ENCODE measurements at places on chromosomes 3 and 15.

- no peak for DNase-seq
These were observed 118.8 kb downstream of the MEX3B start for GRCh38 chr15:81926981-81927380.

DNA sequence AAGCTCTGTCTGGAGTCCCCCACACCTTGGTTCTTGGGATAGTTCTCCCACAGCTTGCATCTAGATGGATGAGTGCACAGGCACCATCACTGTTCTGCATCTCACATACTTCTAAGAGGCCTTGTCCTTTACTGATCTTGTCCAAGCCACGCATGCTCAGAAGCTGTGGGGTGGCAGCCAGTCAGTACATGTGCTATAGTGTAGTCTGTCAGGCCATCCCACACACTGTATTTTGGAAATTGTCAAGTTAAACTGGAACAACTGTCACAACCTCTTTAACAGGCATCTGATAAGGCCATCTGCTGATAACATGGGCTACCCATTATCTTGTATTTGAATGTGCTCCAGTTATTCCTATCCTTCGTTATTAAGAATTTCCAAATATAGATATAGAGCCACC lies 296.5 kb upstream of the AZI2 start:
- DNase-seq = no peak

- no peak for DNase-seq
These were observed 48.9 kb upstream of the STRIT1 start for GRCh38 chr3:155342344-155342743.

DNA sequence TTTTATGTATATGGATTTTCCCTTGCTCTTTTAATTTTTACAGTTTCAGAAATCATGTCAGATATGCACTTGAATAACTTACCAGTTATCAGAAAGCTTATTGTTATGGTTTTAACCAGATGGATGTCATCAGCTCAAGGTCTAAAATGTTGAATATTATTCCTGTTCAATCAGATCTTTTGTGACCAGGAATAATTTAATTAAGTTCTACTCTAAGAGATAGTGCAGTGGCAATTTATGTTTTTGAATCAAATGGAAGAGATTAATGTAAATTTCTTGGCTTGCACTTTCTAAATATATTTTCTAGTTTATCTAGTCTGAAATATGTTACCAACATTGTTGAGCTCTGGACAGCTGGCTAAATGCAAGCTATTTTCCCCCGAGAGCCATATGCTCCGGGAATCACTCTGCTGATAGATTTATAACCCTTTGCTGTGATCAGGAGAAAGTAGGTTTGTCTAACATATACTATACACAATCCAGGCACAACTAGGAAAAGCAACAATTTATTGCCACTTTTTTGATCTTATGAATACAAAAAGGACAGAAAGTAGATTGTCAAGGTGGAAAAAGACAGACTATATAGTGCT lies 76.8 kb upstream of the CD96 start:
- no peak for DNase-seq

- DNase-seq = no peak
These were observed 684 bp downstream of the TNFAIP8L3 start for GRCh38 chr15:51093839-51094605.

DNA sequence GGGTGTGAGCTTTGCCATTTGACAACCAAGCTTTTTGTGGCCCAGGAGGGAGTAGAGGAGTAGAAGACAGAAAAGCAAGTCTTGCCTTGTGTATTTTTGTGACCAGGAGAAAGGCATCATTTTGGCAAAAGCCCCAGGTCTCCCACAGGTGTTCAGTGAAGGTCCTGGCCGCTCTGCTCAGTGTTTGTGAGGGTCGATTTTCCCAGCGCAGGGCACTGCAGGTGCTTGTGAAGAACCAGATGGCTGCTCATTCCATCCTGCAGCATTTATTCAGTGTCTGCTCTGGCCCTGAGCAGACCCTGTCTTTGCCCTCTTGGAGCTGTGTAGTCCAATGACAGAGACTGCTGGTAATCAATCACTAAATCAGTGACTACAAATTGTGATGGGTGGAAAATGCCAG lies 19.5 kb downstream of the TRAK1 start:
- DNase-seq = no peak

GRCh38 chr15:76393614-76394013 lies 57.0 kb downstream of the ISL2 start:
- no peak for DNase-seq

DNA sequence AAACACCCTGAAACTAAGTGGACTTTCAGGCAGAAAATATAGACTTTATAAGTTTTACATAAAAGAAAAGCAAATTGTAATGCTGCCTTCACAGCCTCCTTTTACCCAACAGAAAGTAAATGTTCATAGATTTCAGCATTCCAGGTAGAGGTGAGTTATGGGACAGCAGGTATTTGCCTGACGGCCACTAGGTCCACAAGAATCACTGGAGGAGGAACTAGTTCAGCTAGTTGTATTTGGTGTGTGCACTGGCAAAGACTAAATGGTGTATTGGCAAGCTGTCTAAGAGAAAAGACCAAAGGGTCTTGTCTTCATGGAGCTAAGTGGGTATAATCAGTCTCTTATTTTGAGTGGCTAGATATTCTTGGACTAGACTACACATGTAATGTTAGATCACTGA lies 34.2 kb downstream of the ZNF654 start:
- no peak for DNase-seq

DNA sequence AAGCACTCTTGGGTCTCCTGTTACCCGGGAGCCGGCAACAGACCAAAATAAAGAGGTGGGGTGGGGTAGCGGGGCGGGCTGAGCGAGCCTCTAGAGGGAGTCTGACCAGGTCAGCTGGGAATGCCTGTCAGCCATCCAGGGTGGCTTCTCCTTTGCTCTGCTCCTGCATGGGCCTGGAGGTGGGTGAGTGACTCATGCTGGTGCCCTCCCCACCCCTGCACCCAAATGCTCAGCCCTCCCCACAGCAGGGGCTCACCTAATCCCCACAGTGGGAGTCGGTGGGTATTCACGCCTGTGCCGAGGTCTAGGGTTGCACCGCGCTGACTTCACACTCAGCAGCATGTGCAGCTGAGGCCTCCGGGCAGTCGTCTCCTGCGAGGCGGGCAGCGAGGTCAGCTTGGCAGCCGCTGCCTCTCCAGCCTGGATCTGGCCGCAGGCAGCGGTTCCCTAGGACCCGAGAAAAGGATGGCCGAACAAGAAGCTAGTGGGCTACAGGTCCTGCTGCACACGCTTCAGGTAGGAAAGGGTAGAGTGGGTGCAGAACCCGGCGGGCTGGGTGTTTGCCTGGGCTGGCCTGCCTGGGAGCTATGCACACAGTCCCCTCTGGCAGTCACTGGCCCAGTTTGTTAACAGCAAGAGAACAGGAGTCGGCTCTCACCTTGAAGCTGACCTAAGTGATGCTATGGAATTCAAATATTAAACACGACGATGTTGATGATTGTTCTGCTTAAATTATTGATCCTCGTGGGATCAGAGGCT lies at the start of gene AGBL1:
Gene AGBL1 (plus strand): TSS at position 364 of the 759 bp plus-strand sequence.
- DNase-seq = no peak

GRCh38 chr3:68206524-68207117 lies 552.2 kb upstream of the SUCLG2 start:
- no peak for DNase-seq

DNA sequence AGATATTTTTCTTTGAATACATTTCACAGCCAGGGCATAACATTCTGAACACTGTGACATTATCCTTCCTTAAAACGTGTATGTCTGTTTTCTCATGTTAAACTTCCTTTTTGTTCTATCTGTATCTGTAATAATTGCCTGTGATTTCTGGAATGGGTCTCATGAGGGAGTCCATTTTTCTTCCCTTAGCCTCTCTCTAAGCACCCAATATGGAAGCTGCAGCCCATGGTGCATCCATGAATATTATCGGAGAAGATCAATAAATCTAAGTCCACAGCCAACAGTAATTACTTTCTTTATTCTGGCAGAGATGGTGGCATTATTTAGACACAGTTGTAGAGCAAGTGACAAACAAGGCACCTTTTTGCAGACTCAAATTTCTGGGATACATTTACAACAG lies 671.1 kb downstream of the TUSC7 start:
- no peak for DNase-seq

- no peak for DNase-seq
These were observed 354.6 kb downstream of the GAP43 start for GRCh38 chr3:115977866-115978265.

GRCh38 chr3:190074817-190075216 lies 45.9 kb downstream of the P3H2 start:
- no peak for DNase-seq

- DNase-seq = no peak
These were observed 34.2 kb downstream of the GRIP2 start for GRCh38 chr3:14505803-14506500.

GRCh38 chr3:120161902-120162301 lies 67.7 kb upstream of the GSK3B start:
- no peak for DNase-seq

GRCh38 chr3:134299185-134299887 lies 48.7 kb upstream of the RYK start:
- DNase-seq = no peak

- no peak for DNase-seq
These were observed 798.7 kb downstream of the DIPK2A start for GRCh38 chr3:144770281-144770680.

DNA sequence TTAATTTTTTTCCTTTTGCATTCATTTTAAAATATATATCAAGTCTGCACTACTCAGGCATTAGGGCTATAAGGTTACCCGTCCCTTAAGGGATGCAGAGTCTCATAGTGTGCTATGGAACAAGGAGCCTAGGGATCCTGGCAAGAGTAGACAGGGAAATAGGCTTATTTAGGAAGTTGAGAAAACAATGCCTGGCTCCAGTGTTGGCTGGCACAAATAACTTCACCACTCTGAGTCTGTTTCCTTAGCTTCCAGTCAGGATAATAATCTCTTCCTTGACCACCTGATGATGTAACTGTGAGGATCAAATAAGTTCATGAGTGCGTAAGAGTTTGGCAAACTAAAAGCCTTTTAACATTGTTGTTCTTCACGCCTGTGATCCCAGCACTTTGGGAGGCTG lies 540.8 kb upstream of the IL12A start:
- no peak for DNase-seq

DNA sequence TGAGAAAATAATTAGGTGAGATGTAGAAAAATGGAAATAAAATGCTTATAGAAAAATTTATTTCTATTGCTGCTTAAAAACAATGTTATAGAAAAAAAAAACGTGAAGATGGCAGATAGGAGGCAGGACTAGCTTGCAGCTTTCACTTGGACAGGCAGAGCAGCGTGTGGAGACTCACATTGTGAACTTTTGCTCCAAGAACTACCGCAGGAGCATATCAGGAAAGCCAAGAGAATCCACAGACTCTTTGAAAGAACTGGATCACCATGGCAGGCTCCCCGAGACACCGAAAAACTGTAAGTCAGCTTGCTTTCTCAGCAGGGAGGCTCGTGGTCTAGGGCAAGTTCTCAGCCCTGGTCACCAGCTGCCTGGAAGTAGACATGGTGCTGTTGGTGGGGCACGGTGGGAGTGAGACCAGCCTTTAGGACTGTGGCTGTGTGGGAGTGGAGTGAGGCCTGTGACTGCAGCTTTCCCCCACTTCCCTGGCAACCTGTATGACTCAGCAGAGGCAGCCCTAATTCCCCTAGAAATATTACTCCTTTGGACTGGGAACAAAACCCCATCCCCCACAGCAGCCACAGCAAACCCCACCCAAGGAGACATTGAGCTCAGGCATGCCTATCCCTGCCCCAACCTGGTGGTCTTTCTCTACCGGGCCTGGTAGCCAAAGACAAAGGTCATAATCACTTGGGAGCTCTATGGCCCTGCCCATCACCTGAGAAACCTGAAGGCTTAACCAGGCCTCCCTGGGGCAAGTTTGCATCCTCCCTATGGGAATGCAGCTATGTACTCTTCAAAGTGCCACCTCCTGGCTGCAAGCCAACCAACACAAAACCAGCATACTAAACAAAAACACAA lies 22.8 kb downstream of the STRIT1 start:
- no peak for DNase-seq

GRCh38 chr15:80585544-80586018 lies 109.5 kb upstream of the ABHD17C start:
- no peak for DNase-seq

GRCh38 chr3:57163751-57164150 lies 1.4 kb downstream of the IL17RD start:
- DNase-seq = no peak

DNA sequence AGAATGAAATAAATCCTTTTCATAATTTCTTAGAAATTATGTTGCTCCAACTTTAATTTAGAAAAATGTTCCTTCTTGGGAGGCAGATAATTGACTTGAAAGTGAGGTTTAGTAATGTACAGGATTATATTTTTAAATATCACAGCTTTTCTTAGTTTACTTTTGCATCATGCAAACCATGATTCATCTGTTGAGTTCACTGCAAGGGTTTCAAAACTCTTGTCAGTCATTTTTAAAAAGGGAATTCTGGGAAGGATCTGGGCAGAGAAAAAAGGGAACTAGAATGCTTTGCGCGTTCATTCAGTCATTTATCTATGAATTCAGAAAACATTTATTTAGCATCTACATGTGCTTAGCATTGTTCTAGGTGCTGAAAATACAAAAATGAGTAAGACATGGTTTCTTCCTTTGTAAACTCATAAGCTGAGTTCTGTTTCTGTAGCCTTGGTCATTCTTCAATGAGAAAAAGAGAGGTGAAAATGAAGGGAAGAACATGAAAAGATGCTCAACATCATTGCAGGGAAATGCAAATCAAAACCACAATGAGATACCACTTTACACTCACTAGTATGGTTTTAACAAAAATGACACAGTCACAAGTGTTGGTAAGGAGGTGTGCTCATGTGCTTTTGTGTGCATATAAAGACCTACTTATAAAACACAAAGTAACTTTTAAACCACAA lies 209.1 kb downstream of the NR1D2 start:
- DNase-seq = no peak

GRCh38 chr3:38582316-38582715 lies 67.2 kb downstream of the SCN5A start:
- DNase-seq = no peak

GRCh38 chr3:54349691-54350090 lies 227.3 kb downstream of the CACNA2D3 start:
- no peak for DNase-seq

GRCh38 chr3:88809993-88810392 lies 297.4 kb upstream of the EPHA3 start:
- no peak for DNase-seq

GRCh38 chr15:59278120-59278519 lies 71.5 kb downstream of the LDHAL6B start:
- no peak for DNase-seq

GRCh38 chr15:99476413-99477222 lies 89.2 kb upstream of the MEF2A start:
- DNase-seq = peak; percentile 44

- no peak for DNase-seq
These were observed 22.9 kb downstream of the ATP8B4 start for GRCh38 chr15:50095938-50096821.

- DNase-seq = no peak
These were observed 219.2 kb upstream of the P2RY1 start for GRCh38 chr3:152615681-152616080.

- DNase-seq = no peak
These were observed 65.7 kb upstream of the HES1 start for GRCh38 chr3:194070220-194070633.
